ENCODE measurements at places on chromosomes 5 and 9. TPM values are rescaled to one million over a fixed set of nuclear protein-coding genes. Genes with fewer than 3 reads are reported as not detected.

DNA sequence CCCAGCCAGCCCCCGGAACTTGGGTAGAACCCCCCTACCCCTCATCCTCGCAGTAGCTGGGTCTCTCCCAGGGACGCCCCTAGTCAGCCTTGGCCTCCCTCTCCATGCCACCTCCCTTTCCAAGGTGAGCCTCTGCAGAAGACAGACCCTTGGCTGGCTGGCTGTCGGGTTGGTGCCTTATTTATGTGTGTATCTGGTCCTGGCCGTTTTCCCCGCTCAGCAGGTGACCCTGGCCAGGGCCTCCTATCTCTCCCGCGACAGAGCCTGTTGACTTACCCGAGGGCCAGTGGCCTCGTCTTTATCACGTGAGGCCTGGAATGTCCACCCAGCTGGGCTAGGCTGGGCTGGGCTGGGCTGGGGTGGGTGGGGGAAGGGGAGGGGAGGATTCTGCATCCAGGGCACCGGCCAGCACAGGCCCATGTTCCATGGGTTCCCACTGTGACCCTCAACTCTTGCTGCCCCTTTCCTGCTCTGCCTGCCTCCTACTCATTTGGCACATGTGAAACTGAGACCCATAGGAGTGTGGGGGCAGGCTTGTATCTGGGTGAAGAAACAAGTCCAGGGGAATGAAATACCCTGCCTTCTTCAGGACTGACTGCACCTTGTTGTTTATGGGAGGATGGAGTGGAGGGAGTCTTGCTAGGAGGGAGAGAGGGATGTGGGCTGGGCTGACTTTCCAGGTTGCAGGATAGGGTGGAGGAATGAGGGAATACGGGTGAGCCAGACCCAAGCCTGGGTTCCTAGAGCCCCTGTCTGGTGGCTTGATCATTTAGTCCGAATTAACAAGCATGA, 3.1 kb downstream of the CXXC5 start:
- DNase-seq = peak; percentile 59

DNA sequence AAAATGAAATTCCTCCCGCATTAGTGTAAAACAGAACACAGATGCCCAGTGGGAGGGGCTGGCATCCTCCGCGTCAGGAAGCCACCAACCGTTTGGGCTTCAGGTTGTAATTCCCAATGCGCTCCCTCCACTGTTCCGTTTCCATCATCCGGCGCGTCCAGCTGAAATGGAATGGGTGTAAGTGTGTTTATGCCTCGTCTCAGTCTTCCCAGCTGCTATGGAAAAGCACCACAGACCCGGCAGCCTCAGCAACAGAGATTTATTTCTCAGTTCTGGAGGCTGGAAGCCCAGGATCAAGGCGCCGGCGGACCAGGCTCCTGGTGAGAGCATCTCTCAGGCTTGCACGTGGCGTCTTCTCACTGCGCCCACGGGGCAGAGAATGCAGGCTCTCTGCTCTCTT, 20.4 kb downstream of the KCNT1 start:
- no peak for DNase-seq

GRCh38 chr5:132098621-132099020, 25.0 kb downstream of the CSF2 start:
- no peak for DNase-seq

Gene BRD8
- 52.2 TPM for total RNA-seq

DNA sequence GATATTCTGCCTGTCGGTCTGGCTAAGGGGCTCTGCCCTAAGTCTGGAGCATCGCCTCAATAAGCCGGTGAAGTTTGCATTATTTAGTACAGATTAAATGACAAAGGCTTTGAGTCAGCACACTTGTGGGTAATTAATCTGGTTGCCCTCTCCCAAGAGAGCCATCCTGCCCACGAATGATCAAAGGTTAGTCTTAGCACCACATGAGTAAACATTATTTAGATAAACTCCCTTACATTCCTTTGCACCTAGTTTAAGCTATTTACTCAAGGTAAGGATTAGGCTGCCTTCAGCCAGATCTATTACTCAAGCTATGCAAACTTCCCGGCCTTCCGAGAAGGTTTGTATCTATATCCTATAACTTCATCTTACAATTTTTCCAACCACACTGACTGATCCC, 572.1 kb downstream of the CHSY3 start:
- DNase-seq = no peak

GRCh38 chr5:42502613-42503470, 79.6 kb downstream of the GHR start:
- DNase-seq = no peak

GRCh38 chr9:33138768-33139167, 28.4 kb downstream of the B4GALT1 start:
- no peak for DNase-seq

DNA sequence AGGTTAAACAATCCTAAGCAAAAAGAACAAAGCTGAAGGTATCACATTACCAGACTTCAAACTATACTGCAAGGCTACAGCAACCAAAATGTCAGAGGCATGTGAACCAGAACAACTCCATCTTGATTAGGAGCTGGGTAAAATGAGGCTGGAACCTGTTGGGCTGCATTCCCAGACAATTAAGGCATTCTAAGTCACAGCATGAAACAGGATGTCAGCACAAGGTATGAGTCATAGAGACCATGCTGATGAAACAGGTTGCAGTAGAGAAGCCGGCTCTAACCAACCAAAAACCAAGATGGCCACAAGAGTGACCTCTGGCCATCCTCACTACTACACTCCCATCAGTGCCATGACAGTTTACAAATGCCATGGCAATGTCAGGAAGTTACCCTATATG, 252.0 kb downstream of the RASEF start:
- no peak for DNase-seq

Gene FBN2
- 5.9 TPM for total RNA-seq

GRCh38 chr5:172683645-172684471, 42.8 kb downstream of the NEURL1B start:
- DNase-seq = no peak

Gene DIRAS2
- total RNA-seq = 2.2 TPM

Gene SLC9A3
- 23.2 TPM for total RNA-seq

DNA sequence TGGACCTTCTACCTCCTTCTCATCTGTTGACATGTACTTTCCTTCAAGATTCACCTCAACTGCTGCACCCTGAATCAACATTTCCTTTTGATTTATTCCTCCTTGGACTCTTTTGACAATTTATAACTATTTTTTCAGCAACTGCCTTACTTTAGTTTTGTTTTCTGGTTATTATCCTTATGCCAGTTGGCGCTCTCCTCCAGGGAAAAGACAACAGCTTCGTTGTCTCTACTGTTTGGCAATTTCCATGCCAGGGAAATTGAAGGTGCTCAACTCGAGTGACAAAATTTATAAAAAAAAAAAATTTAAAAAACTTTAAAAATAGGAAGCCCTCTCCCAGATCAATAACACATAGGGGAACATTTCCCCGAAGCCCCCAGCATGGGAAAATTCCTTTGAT, 549.2 kb upstream of the DMAC1 start:
- no peak for DNase-seq

DNA sequence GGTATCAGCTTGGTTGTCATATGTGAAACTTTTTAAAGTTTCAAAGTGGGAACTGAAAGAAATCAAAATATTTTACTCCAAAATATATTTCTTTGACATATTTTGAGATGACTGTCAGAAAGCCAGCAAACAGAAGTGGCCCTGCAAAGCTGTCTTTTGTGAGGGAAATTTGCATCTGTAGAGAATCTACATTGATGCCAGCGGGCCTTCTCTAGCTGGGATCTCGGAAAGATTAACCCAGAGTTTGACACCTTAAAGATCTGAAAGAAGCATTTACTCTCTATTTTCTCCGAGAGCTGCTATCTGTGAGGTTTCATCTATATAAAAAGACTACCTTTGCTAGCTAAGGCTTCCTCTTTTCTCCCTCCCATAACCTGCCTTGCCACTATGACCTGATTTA, 303.6 kb downstream of the FBXL17 start:
- no peak for DNase-seq

DNA sequence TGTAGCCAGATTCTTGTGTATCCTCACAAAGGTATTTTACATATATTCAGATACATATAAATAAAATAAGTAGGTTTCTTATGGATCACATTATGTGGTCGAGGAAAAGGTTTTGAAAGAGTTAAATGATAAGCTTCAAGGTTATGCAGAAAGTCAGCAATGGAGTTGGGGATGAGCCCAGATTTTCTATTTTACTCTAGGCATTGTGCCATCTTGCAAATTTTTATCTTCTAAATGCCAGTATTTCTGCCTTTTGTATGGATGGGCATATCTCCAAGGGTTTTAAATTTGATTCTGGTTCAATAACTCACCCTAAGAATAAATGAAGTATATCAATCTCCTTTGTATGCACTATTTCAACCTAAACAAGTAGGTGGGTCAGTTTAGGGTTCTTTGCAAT, 410.7 kb downstream of the DMRTA1 start:
- no peak for DNase-seq

GRCh38 chr9:133789778-133790177, 51.6 kb upstream of the SARDH start:
- DNase-seq = no peak

Gene CNTLN
- 36.1 TPM for total RNA-seq

GRCh38 chr9:16003785-16004184, 450.9 kb downstream of the CCDC171 start:
- no peak for DNase-seq

Gene SLC1A3
- 22.0 TPM for total RNA-seq

Gene KLHL3
- total RNA-seq = 27.3 TPM

- DNase-seq = peak; percentile 65
Observed at GRCh38 chr9:23826120-23826629, at the start of gene ELAVL2. Gene ELAVL2, minus strand, starts transcription at chr9:23826240. Its CDS starts 64,006 bp downstream, at chr9:23762234.

GRCh38 chr5:42951293-42951840, 88.8 kb downstream of the ANXA2R start:
- no peak for DNase-seq

Gene HSDL2
- total RNA-seq = 37.8 TPM

DNA sequence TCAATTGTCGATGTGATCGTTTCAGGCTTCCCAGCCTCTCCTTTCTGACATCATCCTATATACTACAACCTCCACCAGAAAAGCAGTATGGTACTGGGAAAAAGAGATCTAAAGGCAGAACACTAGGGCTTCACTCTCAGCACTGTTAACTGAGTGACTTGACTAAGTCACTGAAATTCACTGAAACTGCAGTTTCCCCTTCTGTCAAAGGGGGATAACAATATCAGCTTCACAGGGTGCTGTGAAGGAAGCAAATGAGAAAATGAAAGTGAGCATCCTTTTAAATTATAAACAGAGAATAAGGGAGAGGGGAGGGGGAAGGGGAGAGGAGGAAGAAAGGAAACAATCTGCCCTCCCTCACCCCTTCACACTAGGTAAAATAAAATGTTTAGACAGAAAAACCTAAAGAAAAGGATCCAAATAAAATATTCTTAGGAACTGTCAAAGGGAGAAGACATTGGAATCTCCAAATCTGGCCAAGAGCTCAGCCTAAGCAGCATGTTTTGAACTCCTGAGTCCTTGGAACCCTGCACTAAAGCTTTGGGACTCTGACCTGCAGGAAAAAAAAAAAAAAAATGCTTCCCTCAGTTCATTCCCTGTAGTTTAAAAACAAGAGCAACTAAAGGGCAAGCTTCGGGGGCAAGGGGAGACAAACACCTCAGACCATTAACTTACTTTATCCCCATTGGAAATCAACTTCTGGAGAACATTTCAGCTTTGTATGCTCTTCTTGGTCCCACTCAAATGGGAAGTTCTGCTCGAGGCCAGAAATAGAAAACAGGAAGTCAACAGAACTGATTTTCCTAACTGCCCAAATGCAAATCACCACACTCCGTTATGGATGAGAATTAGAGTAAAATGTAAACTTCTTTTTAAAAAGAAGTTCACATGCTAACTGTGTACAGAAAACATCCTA, 178.3 kb downstream of the DEPDC1B start:
- DNase-seq = no peak

DNA sequence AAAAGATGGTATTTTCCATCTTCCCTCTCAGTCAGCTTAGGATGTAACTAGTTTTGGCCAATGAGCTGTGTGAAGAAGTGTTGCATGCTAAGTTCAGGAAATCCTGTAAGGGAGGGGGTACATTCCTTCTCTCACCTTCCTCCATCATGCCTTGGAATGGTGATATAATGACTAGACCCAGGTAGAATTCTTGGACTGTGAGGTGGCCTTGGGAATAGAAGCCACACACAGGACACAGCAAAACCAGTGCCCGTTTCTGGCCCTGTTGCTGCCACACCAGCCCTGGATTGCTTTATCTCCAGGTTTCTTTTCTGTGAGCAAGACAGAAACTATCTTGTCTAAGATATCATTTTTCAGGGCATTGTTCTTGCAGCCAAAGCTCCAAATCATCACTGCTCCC, 10.5 kb upstream of the ZNF354A start:
- no peak for DNase-seq

Gene TSC1
- 76.2 TPM for total RNA-seq

Gene EXOC3
- 53.5 TPM for total RNA-seq

Gene FAT2
- total RNA-seq = under 0.01 TPM
